Stimulated activated CD8-positive, alpha-beta memory T cell treated with anti-CD3 and anti-CD28 coated beads, Interleukin-4, amount 100 ng/mL, for 1 hour (primary cell): ENCODE measurements at places on chromosomes 6 and 20.

- DNase-seq = no peak
These were observed 670.7 kb downstream of the UTRN start for GRCh38 chr6:144955859-144956258.

DNA sequence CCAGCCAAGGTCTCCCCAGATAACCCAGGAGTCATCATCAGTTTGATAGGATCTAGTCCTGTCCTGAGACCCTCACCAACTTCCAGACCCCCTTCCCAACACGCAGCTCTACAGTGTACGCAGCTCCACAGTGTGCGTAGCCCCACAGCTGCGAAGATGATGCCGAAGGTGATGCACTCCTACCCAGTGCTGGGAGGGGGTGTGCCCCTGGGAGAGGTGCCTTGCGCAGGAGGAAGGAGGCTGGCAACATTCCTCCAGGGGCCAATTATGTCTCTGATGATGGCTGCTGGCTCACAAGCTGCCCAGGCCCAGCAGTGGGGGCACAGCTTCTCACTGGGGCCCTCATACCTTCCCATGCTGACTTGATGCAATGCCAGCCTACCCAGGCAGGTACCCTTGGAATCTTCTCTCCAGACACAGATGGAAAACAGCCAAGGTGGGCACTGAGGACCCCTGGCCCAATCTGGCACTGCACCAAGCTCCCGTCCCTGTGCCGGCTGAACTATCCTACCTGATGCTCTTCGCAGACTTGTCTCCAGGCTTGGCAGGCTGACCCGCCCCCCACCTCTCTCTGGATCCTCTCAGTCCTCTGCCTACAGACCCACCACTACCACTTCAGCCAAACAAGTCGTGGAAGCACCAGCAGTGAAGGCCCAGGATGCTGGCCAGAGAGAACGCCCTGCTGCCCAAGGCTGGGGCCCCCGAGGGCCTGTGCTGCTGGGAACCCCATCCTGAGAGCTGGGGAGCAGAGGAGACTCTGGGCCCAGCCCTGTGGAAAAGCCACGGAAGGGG, 1.4 kb downstream of the ZNF512B start:
- no peak for DNase-seq

- no peak for DNase-seq
These were observed 220.8 kb downstream of the TRDN start for GRCh38 chr6:123415844-123416468.

GRCh38 chr6:108744996-108745395, 103.2 kb upstream of the ARMC2 start:
- no peak for DNase-seq

GRCh38 chr6:67870321-67870720, 764.8 kb upstream of the ADGRB3 start:
- no peak for DNase-seq

DNA sequence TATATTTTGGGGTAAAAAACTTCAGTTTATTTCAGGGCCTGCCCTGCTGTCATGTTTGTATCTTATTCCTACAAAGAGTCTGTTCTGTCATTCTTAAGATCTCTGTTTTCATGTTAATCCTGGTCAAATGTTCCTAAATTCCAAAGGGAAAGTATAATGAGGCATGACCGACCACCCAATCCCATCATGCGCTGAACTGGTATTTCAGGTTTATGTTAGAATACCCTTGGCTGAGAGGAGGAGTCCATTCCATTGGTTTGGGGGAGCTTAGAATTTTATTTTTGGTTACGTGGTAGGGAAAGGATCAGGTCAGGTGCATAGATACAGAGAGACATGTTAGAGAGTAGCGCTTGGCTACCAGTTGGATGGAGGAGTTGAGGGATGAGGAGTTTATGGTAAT, 25.7 kb downstream of the CFAP61 start:
- DNase-seq = no peak

DNA sequence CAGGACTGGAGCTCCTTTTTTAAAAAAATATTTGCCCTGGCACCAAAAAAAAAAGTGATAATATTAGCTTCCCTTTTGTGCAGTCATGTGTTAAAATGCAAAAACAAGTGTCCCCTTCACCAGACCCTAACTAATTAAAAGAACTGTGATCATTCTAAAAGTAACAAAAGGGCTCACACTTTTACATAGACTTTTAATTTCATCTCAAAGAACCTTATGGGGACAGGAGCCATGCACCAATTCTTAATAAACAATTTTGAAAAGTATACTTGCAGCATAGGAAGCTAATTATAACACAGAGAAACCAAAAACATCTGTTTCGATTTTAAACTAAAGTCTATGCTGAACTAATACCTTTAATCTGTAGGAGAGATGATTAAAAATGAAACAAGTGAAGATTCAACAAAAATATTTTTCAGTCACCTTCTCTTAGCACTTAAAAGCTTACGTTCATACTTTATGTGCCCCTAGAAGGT, 17.3 kb downstream of the STX7 start:
- DNase-seq = no peak

GRCh38 chr20:10524034-10524476, 89.0 kb downstream of the SLX4IP start:
- no peak for DNase-seq

DNA sequence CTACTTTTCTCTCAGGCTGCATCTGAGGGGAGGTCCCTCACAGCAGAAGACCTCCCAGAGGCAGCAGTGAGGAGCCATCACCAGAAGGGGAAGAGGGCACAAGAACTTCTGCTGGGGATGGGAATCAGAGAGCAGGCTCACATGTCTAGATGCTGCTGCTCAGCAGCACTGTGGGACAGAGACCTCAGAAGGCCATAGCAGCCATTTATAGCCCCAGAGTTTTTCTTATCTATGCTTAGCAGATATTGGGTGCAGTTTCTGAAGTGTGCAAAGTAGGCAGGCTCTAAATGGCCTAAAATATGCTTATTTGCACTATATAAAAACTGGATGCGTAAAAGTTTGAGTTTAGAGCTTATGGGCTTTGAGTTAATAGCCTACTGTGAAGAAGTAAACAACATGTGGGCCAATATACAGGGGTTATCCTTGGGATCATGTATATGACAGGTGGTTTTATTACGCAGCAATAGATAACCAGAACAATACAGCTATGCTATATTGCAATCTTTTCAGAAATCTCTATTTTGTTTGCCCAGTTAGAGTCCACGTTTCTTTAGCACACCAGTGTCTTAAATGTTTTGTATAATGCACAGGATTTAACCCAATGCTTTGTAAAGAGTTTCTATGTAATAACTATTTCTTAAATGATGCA, 60.2 kb upstream of the TMEM244 start:
- no peak for DNase-seq

- no peak for DNase-seq
These were observed 44.5 kb downstream of the RAMACL start for GRCh38 chr6:166541876-166542579.

DNA sequence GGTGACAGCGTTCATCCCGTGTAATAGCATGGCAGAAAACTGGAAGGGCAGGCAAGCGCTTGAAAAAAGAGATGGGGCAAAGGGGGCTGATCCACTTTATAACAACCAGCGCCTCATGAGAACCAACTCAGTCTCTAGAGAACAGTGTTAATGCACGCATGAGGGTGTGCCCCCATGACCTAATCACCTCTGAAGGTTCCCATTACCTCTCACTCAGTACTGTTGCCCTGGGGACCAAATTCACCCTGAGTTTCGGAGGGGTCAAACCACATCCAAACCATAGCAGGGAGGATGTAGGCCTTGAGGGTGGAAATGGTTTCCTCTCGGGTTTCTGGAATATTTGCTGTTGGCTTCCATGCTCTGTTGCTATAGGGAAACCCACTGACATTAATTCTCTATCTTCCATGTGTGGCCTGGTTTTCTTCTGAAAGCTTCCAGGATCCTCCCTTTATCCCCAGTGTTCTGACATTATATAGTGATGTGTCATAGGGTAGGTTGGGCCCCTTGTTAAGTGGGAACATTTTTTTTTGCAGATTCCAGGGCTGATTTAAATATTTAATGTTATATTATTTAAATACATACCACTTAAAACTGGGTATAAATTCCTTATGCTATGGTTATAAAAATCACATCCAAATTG, 65.2 kb downstream of the PPP1R14C start:
- DNase-seq = no peak

- no peak for DNase-seq
These were observed 195.7 kb downstream of the TASP1 start for GRCh38 chr20:13442986-13443385.

GRCh38 chr20:8147476-8147875, 15.4 kb downstream of the PLCB1 start:
- no peak for DNase-seq

- no peak for DNase-seq
These were observed 441.4 kb upstream of the PLCB4 start for GRCh38 chr20:8627340-8628004.

GRCh38 chr20:46057856-46058598, 29.0 kb downstream of the SLC12A5 start:
- DNase-seq = no peak

- no peak for DNase-seq
These were observed 31.1 kb upstream of the STX16 start for GRCh38 chr20:58619864-58620431.

DNA sequence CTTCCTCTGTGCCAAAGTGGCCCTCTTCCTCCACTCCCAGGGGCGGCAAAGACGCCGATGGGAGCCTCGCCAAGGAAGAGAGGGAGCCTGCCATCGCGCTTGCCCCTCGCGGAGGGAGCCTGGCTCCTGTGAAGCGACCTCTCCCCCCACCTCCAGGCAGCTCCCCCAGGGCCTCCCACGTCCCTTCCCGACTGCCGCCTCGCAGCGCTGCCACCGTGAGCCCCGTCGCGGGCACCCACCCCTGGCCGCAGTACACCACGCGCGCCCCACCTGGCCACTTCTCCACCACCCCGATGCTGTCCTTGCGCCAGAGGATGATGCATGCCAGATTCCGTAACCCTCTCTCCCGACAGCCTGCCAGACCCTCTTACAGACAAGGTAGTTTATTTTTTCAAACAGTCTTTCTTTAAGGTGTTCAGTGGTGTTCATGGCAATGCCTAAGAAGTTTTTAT, 64.9 kb downstream of the FNDC1 start:
- DNase-seq = no peak

- no peak for DNase-seq
These were observed 53.2 kb downstream of the RAMACL start for GRCh38 chr6:166533205-166533824.

GRCh38 chr20:20897922-20898321, 185.5 kb upstream of the RALGAPA2 start:
- no peak for DNase-seq

DNA sequence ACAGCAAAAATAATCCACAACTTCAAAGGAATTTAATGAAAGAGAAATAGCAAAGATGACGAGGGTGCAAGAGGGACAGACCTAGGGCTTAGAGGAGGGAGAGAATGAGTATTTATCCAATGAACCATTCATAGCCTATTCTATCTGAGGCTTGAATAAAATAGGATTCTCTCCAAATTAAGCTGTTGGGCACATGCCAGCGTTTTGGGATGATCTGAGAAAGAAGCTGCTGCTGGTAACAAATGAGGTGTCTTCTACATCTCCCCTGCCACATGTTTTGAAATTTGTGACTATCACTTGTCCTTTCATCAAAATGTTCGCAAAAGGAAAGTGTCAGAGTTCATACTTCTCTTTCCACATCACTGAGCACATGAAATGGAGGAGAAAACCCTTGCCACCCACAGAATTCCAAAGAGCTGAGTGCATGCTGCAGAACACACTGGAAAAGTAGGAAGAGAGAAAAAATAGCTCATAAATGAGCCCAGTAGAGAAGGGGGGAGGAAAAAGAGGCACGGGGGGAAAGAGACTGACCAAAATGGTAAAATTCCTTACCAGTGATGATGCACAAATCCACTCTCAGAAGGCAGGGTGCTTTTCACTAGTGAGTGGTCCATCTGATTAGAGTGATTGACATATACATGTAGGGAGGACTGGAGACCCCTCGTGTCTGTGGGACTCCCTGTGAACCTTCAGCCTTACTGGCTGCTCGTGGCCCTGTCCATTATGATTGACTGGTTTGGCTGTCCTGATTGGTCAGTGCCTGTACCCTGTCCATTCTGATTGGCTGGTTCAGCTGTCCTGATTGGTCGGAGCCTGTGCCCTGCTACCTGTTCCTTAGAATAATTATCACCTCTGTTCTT, 180.5 kb downstream of the OGFRL1 start:
- no peak for DNase-seq

DNA sequence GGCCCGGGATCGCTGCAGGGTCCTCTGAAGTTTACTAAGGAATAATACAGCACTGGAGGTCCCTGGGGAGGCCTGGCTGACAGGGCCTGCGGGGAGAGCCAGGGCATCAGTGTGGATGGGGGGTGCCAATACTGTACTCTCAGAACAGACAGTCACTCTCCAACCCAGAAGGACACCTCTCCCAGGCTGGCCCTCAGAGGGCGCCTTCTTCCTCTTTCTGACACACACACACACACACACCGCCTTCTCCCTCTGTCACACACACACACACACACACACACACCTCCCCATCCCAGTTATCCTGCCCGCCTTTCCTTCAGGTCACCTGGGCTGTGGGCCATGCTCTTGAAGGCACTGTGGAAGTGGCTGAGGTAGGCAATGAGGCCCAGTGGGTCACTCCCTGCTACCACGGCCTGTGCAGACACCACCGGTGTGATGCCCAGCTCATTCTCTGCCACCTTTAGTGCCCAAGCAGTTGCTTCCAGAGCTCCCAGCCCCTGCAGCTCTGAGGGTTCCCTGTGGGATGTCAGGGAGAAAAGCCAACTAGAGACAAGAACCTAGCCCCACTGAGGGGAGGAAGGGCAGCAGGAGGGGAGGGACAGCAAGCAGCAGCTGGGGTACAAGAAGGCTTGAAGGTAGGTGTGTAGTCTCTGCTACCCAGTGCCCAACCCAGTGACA, 7.5 kb downstream of the SMPD2 start:
- DNase-seq = no peak
